ENCODE measurements at places on chromosomes 7 and 10. TPM values are rescaled to one million over a fixed set of nuclear protein-coding genes. Genes with fewer than 3 reads are reported as not detected.
A peak's percentile ranks its signal among the peaks of the same experiment; 100 is the strongest.

GRCh38 chr10:46255801-46256747, 30.7 kb upstream of the ANTXRL start:
- DNase-seq: no peak

- DNase-seq: no peak
Observed at GRCh38 chr10:123721441-123722049, 55.4 kb downstream of the GPR26 start.

GRCh38 chr7:25260862-25261494, 32.7 kb upstream of the NPVF start:
- DNase-seq: no peak

DNA sequence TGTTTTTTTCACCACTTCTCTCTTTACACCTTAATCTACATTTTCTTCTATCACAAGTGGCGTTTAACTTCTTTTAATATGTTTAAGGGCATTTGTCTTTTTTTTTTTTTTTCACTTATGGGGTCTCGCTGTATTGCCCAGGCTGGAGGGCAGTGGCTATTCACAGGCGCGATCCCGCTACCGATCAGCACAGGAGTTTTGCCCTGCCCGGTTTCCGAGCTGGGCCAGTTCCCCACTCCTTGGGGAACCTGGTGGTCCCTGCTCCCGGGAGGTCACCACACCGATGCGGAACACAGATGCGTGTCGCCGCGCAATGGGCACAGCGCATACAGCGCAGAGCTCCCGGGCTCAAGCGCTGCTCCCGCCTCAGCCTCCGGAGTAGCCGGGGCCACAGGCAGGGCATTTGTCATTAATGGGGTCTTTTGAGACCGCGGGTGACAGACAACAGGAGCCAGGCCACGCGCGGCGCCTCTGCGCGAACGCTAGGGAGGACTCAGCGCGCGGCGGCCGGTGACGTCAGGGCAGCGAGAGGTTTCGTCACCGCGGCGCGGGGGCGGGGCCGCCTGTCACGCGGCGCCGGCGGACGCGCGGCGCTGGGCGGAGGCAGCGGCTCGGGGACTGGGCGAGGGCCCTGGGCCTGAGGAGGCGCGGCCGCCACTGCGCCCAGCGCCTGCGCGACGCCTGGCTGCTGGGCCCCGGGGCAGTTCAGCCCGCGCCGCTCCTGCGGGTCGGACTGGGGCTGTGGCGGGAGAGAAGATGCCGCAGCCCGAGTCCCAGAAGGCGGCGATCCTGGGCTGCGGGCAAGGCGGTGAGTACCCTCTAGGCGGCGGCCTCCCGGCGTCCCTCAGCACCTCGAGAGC, at the start of gene GALNT11:
GALNT11 (plus strand) TSS at position 598 of the 860 bp plus-strand sequence. CDS start 68,554 bp downstream, outside the sequence.
- peak; percentile 60 for DNase-seq

- no peak for DNase-seq
Observed at GRCh38 chr10:88848499-88848898, 3.1 kb downstream of the ANKRD22 start.

DNA sequence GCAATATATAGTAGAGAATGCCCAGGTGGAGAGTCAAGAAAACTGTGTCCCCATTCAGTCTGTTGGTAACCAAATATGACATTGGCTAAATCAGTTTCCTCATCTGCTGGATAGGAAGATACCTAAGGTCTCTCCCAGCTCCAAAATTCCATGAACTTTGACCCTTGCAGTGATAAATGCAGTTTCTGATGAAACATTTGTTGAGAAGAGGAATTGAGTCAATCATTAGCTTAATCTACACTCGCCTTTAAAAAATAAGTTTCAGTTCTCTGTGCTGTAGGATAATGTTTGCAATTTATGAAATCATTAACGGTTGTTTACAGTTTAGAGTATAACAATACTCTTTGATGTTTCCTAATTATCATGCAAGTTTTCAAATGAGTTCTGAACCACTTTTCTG, 38.0 kb upstream of the SLC25A13 start:
- no peak for DNase-seq

DNA sequence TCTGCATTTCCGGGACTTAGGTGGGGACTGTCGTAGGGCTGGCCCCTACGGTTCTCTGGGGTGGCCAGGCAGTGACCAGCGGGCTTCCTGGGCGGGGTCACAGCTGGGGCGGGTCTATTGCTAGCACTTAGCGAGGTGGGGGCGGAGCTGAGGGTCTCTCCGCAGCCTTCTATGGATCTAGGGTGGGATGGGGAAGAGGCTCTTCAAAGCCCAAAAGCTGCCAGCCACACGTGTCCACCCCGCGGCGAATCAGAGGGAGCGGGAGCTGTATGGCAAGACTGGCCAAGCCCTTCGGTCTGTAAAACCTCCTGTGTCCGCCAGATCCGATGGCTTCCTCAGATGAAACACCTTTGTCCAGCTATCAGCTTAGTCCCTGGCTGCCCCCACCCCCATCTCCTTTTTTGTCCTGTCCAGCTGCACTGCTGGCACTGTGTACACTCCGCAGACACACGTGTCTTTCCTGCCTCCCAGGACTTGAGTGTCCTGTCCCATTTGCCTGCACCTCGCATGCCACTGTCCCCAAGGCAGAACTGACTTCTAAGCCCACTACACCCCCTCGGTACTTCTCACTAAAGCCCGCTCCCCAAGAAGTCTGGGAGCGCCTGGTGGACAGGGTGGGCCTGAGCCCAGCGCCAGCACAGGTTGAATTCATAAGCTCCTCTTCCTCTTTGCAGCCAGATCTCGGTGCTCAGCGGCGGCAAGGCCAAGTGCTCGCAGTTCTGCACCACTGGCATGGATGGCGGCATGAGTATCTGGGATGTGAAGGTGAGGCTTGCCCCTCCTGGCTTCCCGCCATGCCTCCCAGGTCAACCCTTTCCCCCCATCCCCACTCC, 14.8 kb downstream of the PDAP1 start:
- no peak for DNase-seq

- no peak for DNase-seq
Observed at GRCh38 chr7:100141555-100141949, 7.2 kb upstream of the LAMTOR4 start.

- no peak for DNase-seq
Observed at GRCh38 chr7:15525652-15526263, 36.1 kb downstream of the AGMO start.

GRCh38 chr7:111727905-111728634, 165.8 kb upstream of the IMMP2L start:
- DNase-seq: no peak

DNA sequence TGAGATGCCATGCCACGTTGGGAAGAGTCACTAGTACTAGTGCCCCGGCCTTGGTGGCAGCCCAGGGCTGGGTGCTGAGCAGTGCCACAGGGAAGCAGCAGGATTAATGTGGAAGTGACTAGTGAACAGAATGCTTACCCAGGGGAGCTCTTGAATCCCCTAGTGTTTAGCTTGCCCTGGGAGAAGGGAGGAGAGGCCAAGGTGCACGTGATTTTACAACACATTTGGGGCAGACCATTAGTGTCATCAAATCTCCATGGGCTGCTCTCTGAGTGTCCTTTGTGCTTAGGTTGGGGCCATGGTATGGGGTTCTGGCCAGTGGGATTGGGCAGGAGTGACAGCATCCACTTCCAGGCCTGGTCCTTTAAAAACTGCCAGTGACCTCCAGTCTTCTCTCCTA, 37.5 kb downstream of the ARHGAP22 start:
- no peak for DNase-seq

GRCh38 chr7:21253740-21254687, 173.9 kb upstream of the SP4 start:
- DNase-seq: peak; percentile 65

GRCh38 chr7:29458933-29459332, 104.7 kb upstream of the PRR15 start:
- no peak for DNase-seq

DNA sequence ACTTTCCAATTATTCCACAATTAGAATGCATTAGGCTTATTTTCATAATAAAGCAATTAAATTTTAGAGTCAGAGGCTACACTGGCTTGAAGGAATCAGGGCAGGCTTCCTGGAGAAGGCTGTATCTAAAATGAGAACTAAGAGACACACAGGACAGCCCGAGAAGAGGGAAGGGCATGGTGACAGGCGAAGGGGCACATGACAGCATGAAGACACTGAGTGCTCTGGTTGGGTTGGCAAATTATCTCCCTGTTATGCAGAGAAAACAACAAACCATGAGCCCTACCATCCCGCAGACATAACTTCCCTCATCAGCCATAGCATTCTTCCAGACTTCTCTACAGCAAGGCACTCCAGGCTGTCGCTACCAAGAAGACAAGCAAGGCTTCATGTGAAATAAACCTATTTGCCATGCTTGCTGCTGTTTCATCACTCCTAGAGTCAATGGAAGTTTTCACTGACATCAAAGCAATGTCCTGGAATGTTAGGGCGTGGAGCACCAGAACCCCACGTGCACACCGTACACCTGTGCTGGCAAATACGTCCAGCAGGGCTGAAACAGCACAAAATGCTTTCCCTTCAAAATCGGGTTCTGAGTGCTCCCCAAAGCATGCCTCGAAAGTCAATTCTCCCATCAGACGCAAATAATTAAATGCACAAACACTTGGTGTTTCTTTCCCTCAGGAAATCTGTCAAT, 21.3 kb downstream of the VOPP1 start:
- no peak for DNase-seq

GRCh38 chr7:750111-750905, 23.2 kb upstream of the PRKAR1B start:
- DNase-seq: no peak

DNA sequence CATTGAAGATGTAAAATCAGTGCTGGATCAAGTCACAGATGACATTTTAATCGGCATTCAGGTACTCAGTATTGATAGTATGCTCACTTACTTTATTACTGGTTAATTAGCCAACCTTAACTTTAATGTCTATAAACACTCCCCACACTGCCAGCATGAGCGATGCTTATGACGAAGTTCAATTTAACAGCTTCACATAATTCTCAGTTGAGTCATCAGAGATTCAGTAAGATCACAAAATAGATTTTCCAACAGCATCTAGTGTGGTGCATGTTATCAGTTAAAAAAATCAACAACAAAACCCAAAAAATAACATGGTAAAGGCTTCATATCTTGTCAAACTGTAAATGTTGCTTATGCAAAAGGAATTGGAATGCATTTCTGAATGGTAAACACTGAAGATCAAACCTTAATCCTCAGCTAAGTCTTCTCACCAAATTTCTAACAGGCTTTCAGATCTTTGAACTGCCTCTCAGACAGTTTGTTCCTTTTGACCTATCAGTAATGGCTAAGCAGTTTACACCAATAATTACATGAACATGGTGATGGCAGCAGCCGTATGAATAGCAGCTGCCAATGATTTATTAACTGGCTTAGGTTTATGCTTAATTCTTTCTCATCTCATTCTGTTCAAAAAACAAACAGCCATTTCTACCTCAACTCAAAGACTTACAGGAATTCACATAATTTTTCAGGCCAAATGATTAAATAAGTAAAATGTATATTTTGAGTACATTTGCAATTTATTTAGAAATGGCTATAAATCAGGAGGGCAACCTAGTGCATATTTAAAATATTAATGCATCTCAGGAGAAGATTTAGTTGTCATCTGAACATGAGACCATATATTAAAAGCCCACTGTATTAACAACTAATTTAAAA, 98.5 kb downstream of the CABCOCO1 start:
- DNase-seq: no peak

DNA sequence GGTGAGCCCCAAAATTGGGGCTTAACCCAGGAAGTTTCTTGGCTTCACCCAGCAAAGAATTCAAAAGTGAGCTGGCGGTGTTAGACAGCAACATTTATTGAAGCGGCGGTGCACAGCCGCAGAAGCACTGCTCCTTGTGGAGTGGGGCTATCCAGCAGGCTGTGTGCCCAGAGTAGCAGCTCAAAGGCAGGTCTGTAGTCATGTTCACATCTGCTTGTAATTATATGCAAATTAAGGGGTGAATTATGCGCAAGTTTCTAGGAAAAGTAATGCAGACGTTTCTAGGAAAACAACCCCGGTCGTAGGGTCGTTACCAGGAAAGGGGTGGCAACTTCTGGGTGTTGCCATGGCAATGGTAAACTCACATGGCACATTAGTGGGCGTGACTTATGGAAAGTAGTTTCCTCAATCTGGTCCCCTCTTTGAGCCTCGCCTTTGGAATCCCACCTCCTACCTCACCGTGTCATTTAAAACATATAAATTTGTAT, 13.7 kb upstream of the KBTBD2 start:
- peak; percentile 48 for DNase-seq

GRCh38 chr7:121305109-121305508, 23.7 kb upstream of the WNT16 start:
- no peak for DNase-seq

DNA sequence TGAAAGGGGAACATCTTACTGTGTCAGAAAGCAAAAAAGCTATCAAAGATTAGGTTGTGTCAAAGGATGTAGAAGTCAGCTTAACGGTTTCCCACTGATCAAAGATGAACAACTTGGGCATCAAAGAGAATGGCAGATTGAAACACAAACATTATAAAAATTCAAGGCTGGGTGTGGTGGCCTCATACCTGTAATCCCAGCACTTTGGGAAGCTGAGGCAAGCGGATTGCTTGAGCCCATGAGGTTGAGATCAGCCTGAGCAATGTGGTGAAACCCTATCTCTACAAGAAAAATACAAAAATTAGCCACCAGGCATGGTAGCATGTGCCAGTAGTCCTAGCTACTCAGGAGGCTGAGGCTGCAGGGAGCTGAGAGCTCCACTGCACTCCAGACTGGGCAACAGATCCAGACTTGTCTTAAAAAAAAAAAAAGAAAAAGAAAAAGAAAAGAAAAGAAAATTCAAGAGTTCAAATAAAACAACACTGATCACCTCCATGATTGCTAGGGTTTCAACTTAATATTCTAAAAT, 34.5 kb downstream of the RTKN2 start:
- no peak for DNase-seq

- DNase-seq: no peak
Observed at GRCh38 chr10:93357680-93358079, 124.5 kb downstream of the MYOF start.

DNA sequence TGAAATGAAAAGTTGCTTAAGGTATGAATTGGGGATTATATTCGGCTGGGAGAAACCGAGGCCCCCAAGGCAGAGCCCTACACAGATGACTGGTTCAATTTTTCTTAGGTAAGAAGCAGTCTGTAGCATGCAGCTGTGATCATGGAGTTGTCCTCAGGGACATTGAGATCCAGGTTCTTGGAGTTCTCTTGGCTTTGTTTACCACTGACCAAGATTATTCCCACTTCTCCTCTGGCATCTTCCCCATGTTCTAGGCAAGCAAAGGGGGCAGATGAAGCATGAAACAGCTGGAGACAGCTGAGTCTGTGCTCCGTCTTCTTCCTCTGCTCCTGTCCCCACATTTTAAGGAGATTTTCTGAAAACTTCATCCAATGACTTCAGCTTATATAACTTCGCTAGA, 129.5 kb upstream of the BMPER start:
- DNase-seq: no peak

The LRRC17 gene
- polyA plus RNA-seq: 86.7 TPM

The SDK1 gene
- polyA plus RNA-seq: 7.6 TPM

The OPALIN gene
- not detected for polyA plus RNA-seq

The CPN1 gene
- polyA plus RNA-seq: 3.2 TPM
